Stimulated activated CD8-positive, alpha-beta memory T cell treated with anti-CD3 and anti-CD28 coated beads, Interleukin-15, amount 100 ng/mL, for 48 hours (primary cell): ENCODE measurements at places on chromosomes 6 and 20.
A peak's percentile ranks its signal among the peaks of the same experiment; 100 is the strongest.

GRCh38 chr6:108581932-108582475 is 21.3 kb downstream of the FOXO3 start:
- DNase-seq = no peak

- DNase-seq = no peak
Measured at GRCh38 chr20:57108218-57108617, 158.2 kb downstream of the BMP7 start.

DNA sequence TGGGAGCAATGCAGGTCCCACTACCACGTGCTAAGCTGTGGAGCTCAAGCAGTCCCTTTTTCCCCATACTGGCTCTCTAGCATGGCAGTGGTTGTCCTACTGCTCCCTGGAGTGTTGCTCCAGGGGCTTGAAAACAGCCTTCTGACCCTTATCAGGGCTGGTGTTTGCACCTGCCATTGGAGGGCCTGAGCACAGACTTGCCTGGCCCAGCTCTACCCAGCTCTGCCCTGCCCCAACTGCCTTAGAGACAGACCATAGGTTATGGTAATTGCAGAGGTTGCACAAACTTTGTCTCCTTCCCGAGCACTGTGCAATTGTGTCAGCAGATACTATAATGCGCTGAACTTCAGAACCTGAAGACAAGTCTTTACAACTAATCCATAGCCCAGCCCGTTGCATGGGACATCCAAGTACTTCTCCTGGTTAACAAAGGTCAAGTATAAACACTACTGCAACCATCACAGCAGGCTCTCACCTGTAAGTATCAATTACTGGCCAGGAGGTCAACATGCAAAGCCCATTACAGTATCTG is 58.7 kb downstream of the PDSS2 start:
- DNase-seq = no peak

- no peak for DNase-seq
Measured at GRCh38 chr20:54029176-54029575, 41.2 kb downstream of the BCAS1 start.

DNA sequence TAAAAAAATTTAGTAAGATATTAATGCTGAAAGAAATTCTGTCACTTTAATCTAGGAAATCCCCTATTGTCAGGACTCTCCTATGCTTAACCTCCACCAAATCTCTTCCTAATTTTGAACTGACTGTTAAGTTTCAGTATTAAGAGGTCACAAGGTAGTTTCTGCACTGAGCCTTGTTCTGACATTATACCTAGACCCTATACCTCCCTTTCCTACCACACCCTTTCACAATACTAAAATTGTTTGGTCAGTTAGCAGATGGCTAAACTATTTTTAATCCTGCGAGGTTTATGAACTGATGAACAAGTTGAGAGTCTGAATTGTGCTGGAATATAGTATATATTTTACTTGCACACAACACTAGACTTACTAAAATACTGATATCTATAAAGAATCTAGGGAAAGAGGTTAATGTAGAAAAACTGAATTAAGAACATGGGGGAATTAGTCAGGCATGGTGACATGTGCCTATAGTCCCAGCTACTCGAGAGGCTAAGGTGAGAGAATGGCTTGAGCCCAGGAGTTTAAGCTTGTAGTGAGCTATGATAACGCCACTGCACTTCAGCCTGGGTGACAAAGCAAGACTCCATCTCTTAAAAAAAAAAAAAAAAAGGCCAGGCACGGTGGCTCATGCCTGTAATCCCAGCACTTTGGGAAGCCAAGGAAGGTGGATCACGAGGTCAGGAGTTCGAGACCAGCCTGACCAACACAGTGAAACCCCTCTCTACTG is 51.5 kb downstream of the HBS1L start:
- DNase-seq = no peak

GRCh38 chr6:161192636-161193411 is 81.0 kb downstream of the AGPAT4 start:
- no peak for DNase-seq

DNA sequence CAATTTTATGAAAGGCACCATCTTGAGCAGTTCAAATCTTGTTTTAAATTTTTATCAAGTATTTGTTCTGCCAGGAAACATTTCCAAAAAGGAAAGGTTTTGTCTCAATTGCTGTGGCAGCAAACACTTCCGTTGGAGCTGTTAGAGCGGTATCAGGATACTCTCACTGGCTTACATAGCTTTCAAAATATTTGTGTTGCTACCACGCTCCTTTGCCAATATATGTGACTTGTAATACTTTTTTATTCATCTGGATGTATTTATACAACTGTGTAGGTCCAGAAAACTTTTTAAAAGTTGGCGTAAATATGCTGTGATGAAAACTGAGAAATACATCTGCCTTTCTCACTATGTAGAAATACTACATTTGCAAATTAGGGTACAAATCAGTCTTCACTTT is 37.8 kb upstream of the NHSL1 start:
- DNase-seq = no peak

DNA sequence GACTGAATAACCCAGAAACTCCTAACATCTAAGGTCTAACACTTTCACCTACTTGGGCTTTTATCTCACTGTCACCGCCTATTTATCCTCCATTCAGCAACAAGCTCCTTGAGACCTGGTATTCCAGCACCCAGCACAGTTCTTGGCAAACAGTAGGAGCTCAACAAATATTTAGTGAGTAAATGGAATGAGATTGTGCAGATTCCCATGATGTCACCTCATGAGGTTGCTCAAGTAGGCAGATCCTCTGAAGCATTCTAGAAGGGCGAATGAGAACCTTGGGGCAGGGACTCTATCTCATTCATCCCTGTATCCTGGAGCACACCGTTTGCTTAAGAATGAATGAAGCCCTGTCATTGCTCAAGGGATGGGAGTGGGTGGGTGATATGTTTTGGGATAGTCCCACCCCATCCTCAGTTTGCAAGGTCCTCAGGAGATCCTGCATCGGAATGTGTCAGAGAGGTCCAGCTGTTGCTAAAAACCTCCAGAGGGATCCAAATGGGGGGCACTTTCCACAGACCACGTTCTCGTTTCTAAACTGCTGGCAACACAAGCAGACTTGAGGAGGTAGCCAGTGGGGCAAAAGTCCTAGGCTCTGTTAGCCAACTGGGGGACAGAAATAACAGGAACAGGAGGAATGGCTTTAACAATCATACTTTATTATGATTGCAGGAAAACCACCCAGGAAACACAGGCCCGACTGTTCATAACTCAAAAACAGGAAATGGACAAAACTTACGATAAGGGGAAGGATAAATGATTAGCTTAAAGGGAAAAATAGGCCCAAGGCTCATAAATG is 42.0 kb downstream of the EDN1 start:
- no peak for DNase-seq

GRCh38 chr20:54668271-54669039 is 193.1 kb downstream of the DOK5 start:
- DNase-seq = no peak

DNA sequence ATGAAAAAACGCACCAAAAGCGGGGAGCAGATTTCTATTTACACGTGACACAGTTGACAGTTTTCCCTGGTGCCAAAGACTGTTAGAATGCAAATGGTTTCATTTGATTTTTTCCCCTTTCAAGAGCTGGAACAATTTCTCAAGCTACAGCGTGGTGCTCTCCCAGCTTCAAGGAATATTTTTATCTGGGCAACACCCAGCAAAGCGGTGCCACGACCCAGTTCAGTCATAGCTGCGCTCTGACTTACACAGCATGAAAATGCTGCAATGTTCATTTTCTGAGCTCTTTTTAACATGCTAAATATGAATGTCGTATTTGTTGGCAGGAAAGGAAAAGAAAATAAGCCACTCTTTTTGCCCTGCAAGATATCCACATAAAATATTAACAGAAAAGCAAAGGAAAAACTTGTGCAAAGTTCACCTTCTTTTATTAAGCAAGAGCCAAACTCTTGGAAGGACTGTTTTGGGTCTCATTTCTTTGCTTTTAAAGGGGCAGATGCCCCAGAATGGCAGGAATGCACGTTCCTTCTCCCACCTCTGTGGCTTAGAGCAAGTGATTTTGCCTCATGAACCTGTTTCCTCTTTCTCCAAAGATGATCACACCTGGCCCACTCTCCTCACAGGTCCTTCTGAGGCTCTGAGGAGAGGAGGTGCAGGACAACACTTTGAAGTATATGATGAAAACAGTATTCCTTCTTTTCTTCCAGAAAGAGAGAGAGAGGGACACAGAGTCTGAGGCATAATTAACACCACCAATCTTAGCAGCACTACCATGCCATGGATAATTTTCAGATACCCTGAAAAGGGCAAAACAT is 47.0 kb downstream of the TTI1 start:
- DNase-seq = no peak

DNA sequence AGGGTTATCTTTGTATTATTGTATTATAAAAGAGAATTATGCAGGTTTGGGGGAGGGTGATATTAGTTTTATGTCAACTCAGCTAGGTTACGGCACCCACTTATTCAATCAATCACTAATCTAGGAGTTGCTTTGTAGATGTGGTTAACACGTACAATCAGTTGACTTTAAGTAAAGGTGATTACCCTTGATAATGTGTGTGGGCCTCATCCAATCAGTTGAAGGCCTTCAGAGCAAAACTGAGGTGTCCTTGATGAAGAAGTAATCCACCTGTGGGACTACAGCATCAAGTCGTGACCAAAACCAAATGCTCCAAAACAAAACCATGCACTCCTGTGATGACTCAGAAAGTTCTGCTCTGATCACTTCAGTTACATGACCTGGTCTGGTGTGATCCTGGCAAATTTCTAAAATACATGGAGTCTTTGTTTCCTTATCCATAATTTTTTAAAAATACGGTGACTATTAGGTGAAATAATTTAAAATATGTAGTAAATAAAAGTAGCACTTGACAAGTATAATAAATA is 114.1 kb downstream of the IYD start:
- no peak for DNase-seq

DNA sequence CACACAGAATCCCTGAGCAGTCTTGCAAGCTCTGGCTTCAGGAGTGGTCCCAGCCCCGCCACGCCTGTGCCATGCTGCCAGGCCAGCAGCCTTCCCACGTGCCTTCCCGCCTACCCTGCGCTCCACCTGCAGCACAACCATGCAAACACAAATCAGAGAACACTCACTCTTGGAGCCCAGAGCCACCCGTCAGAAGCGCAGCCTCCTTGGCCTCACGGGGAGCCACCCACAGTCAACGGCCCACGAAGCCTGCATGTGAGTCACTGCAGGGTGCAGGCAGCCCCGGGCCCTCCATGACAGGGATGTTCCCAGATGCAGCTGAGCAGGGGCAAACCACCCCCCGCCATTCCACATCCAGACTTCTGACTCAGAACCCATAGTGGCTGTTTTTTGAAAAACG is 217.0 kb downstream of the DLL1 start:
- DNase-seq = no peak

GRCh38 chr20:35363190-35363589 is 48.6 kb downstream of the UQCC1 start:
- DNase-seq = no peak

GRCh38 chr20:43583982-43584432 is 6.7 kb upstream of the IFT52 start:
- DNase-seq = no peak

- DNase-seq = no peak
Measured at GRCh38 chr20:2236256-2236655, 59.5 kb upstream of the TGM3 start.

DNA sequence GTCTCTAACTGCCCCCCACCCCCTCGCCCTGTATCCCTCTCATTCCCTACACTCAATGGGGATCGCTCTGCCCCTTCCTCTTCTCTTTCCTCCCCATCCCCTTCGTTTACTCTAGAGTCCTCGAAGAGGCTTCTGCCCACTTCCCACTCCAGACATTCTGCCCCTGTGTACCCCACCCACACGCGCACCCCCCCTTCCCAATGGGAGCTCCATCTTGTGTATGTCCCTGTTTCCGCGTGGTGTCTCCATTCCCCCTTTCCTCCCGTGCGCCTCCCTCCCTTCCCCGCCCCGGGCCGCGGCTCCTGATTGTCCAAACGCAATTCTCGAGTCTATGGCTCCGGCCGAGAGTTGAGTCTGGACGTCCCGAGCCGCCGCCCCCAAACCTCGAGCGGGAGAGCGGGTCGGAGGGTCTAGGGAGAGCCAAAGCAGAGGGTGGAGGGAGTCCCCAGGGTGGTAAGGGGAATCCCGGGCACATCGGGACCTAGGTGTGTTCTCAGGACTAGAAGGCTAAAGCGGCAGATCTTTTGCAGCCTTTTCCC is 679 bp upstream of the RING1 start:
- no peak for DNase-seq

DNA sequence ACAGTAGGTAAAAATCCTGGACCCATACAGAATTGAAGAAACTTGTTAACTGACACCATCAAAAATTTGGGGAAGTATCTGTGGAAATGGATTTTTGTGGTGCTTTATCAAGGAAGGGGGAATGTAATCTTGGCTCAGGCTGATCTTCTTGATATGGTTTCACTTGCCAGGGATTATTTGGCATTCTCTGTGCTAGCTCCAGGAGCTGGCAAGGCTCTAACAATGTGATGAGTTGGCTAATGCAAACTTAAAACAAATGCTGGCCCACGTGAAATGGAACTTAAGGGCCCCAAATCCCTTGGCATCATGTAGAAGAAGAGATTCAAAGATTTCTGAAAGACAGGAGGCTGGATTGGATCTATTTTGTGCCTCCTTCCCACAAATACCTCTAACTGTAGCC is 13.1 kb downstream of the KCNS1 start:
- DNase-seq = no peak

GRCh38 chr6:22025468-22026163 is 271.2 kb downstream of the PRL start:
- no peak for DNase-seq

DNA sequence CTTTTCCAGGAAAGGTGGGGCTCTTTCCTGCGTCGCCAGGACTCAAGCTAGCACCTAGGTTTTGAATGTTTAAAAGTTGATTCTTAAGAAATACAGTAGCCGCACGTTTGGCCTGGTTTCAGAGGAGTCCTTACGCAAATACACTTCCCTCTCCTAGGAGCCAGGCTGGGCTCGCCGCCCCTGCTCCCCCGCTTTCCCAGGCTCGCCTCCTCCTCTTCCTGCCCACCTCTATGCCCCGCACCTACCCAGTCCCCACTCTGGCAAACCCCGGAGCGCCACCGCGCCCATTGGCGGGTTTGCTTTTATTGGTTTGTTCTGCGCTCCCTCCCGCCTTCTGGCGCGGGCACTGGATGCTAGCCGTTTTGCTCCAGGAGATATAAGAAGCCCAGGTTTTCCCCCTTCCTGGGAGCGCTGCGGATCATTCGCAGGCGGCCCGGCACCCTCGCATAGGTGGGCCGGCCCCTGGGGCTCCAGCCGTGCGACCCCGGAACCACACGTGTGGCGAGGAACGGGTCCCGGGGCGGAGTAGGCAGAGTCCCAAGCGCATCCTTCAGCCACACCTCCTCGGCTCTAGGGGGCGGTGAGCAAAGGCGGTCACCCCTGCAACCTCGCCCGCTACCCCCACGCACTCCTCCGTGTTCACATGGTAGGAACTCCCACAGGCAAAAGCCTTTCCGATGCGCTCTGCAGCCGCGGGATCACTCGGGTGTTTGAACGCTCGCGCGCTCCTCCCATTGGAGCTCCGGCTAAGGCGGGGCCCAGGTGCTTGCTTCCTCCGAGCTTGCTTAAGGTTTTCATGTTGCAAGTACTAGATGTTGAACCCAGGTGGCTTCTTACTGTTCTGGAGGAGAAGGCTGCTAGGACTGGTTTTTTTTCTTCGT is 119.0 kb downstream of the RTN4IP1 start:
- peak; percentile 63 for DNase-seq

- peak; percentile 75 for DNase-seq
Measured at GRCh38 chr20:1965520-1966351, 28.1 kb downstream of the PDYN start.

- no peak for DNase-seq
Measured at GRCh38 chr6:166430269-166430668, 47.5 kb upstream of the MPC1 start.

GRCh38 chr20:51327251-51327841 is 215.2 kb downstream of the NFATC2 start:
- no peak for DNase-seq

GRCh38 chr20:1496930-1497329 is 5.7 kb upstream of the SIRPB2 start:
- no peak for DNase-seq
